H7 (cell line): ENCODE measurements at places on chromosomes 16 and 17.
A peak's percentile ranks its signal among the peaks of the same experiment; 100 is the strongest.

GRCh38 chr17:65109990-65110680, 27.0 kb upstream of the RGS9 start:
- DNase-seq: no peak

DNA sequence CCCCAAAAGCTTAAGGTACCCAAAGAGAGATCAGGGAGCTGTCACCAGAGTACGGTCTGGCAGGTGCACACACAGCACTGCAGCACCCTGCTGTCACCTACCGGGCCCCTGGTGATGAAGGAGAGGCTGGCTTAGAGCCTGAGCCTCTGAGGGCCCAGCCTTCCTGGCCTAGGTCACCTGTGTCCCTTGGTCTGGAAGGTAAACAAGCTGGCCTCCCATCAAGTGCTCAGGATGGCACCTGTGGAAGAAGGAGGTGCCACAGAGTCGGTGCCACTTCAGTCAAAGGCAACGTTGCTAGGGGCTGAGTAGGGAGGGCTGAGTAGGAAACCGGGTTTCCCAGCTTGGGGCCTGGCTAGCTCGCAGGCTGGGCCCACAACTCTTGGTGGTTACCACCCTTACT, 70.7 kb downstream of the COG7 start:
- DNase-seq: no peak

DNA sequence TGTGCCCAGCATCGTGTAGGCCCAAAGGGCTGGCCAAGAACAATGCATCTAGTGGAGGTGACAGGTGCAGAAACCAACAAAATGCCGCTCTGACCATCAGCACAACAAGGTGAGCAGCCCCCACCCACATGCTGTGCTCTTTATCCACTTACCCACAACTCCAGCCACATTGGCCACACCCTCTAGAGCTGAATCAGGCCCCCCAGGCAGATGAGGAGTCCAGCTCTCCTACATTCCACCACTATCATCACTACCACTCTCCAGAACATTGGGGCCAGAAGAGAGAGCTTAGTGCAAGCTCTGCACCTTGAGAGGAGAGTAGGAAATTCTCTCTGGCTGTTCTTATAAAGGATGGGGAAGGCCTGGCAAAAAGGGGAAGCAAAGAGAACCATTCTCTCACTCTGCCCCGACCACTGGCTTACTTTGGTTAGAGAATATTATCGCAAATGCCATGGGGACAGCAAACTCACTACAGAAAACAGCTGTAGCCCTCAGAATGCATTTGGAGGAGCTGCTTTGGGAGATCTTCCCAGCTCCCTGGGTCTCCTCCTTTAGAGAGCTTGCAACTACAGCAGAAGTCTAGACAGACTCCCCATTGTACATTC, 75.0 kb downstream of the TMEM132E start:
- no peak for DNase-seq

DNA sequence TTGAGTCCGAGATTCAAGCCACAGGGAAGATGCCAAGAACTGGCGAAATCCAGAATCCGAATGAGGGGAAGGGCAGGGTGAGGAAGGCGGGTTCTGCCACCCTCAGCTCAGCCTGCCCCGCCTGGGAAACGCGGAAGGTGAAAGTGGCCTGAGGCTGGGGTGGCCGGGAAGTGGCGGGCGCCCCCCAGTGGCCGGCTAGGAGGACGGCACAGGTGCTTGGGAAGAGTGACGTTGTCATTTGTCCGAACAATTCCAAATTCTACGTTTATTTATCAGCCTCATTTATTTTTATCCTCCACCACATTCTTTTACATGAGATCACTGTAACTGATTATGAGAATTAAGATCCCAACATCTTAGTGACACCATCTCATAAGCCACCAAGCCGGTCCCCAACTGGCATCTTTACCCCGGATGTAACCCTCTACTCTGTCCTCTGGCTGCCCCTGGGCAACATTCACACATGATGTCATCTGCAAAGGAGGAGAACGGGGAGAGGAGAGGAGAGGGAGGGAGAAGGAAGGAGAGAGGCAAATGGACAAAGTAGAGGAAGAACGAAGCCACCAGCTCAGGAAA, 21.3 kb downstream of the SRCIN1 start:
- DNase-seq: peak; percentile 95

DNA sequence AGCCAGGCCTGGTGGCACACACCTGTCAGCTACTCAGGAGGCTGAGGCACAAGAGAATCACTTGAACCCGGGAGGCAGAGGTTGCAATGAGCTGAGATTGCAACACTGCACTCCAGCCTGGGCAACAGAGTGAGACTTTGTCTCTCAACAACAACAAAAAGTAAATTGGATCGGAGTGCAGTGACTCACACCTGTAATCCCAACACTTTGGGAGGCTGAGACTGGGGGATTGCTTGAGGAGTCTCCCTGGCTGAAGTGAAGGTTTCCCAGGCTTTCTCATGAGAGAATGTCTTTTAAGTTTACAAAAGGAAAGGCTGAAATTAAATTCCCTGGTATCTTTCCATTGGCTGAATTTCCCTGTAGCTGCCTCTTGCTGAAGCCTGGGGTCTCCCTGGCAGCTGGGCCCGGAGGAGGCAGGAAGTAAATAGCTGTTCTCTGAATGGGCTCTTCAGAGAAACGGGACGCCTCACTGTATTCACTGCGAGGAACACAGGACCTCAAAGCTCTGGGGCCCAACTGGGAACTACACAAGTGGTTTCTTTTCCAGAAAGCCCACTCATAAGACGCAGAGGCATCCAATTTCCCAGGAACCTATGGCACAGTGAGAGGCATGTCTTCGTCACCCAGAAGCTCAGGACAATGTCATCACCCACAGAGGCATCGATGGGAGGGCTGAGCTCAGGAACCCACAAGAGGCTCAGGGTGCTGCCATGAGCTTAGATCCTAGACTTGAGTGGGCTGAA, 77.4 kb upstream of the SMURF2 start:
- no peak for DNase-seq

DNA sequence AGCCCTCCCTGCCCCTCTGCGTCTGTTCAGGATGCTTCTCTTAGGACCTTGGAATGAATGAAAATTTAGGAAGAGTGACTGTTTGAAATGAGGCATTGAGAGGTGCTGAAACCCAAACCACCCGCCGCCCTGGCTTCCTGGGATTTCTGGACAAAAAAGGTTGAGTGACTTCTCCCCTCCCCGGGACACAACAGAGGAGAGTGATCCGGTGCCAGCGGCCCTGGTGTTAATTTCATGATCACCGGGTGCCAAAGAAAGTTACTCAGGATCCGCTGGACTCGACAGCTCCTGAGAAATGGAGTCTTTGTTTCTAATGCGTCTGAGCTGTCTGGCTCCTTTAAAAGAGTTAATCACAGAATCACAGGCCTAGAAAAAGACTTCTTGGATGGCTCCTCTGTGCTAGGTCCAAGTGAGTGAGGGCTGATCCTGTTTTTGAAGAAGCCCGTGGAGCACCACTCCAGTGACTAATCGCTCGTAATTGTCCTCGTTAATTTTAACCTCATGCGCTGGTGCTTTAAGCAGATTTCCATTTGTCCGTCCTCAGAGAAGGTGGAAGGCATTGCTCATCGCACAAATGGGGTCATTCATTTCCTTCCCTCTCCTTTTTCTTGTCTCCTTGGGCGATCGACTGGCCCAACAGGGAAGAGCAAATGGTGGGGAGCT, 144.4 kb upstream of the ZFHX3 start:
- DNase-seq: no peak

DNA sequence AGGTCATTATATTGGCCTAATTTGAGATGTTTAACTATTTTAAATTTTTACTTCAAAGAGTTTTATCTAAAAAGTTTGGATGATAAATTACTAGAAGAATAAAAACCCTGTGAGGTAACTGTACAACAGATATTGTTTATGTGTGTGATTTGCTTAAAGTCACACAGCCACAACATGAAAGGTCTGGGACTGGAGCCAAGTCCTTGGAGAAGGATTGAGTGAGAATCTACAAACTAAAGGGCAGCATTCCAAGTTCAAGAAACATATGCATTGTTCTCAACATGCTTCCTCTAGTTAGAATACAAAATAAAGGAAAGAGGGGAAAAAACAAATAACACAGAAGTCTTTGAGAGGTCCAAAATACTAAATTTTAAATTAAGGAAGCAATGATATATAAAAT, 131.5 kb upstream of the MON1B start:
- no peak for DNase-seq

DNA sequence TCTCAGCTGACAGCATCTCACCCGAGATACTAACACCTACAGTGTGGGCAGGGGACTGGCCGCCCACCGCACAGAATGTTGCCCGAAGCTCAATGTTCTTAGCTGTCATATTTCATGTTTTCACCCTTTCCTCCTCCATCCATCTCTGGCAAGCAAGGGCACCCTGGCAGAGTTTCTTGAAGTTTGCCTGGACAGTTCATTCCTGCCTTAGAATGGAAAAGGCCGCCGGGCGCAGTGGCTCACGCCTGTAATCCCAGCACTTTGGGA, 37.6 kb upstream of the TEX2 start:
- no peak for DNase-seq

DNA sequence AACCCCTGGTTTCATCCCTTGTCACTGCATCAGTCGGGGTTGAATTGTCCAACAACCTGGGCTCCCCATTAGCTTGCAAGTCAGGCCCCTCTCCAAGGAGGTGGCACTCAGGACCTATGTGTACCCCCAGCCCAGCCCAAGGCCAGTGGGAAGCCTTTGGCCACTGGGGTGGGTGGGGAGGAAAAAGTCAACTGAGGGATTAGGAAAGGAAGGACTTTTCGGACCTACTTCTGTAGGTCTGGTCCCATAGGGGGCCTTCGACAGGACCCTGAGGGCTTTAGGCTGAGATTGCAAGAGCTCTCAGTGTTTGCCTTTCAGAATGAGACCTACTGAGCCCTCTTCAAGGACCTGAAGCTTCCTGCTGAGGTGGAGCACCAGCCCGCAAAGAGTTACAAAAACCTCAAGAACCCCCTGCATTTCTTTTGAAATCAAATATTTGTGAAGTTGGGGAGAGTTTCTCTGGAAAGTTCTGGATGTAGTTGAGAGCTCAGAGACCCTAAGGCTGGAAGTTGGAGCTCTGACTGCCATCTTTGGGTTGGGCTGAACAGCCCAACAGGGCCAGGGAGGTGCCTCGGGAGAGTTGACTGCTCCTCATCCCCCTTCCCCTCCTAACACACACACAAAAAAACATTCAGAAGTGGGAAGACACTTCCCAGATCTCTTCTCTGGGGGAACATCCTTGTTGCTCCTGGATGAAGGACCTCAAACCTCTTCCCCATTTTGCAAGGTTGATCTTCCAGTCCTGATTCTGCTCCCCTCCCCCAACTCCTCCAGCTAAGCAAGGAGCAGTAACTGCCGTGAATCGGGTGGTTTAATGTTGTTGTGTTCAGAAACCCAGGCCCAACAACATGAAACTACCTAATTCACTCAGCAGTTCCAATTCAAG, 5.8 kb upstream of the HOXB9 start:
- DNase-seq: no peak

- peak; percentile 71 for DNase-seq
Measured at GRCh38 chr17:34613064-34614019, 34.0 kb downstream of the TMEM132E start.

- peak; percentile 57 for DNase-seq
Measured at GRCh38 chr16:31213877-31214707, at the start of gene TRIM72. TRIM72 (plus strand) TSS chr16:31214119; CDS start chr16:31214739, 620 bp downstream.

DNA sequence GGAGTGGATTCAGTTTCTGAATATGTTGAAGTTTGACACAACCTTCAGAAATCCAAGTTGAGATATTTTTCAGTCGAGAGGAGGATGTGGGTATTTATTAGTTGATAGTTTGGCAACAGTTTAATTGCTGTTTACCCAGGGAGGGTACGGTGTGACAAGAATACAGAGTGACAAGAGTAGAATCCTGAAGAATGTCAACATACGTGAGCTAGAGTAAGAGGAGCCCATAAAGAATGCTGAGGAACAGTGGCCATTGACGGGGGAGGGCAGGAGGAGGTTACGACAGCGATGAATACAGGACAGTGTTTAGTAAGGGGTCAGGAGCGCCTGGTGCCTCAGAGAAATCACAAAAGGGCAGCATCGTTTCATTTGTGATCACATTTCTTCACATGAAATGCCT, 76.5 kb downstream of the AATF start:
- DNase-seq: no peak

GRCh38 chr17:45910667-45911066, 16.3 kb downstream of the MAPT start:
- no peak for DNase-seq

DNA sequence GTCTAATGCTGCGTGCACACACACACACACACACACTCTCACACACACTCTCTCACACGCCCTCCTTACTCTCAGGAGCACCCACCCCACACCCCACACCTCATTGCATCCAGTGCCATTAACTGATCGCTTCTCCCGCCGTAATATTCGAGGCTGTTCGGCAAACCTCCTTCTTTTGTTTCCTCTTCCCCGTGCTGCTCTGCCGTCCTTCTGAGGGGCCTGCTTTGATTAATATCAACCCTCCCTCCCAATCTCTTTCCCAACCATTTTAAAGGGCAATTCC, 156.2 kb upstream of the TNRC6C start:
- DNase-seq: no peak

- peak; percentile 58 for DNase-seq
Measured at GRCh38 chr17:38602956-38603785, 2.6 kb downstream of the SRCIN1 start.

GRCh38 chr17:2207815-2208515, 95.6 kb downstream of the SMG6 start:
- DNase-seq: no peak

GRCh38 chr17:28130472-28130871, 88.0 kb downstream of the NLK start:
- DNase-seq: no peak

- DNase-seq: no peak
Measured at GRCh38 chr16:6777624-6778023, 555.0 kb upstream of the RBFOX1 start.

GRCh38 chr16:81350306-81350615, 35.5 kb downstream of the GAN start:
- no peak for DNase-seq

GRCh38 chr17:21176773-21177395, 37.1 kb downstream of the TMEM11 start:
- peak; percentile 28 for DNase-seq

GRCh38 chr17:58755269-58755576, 431 bp upstream of the PPM1E start:
- no peak for DNase-seq

DNA sequence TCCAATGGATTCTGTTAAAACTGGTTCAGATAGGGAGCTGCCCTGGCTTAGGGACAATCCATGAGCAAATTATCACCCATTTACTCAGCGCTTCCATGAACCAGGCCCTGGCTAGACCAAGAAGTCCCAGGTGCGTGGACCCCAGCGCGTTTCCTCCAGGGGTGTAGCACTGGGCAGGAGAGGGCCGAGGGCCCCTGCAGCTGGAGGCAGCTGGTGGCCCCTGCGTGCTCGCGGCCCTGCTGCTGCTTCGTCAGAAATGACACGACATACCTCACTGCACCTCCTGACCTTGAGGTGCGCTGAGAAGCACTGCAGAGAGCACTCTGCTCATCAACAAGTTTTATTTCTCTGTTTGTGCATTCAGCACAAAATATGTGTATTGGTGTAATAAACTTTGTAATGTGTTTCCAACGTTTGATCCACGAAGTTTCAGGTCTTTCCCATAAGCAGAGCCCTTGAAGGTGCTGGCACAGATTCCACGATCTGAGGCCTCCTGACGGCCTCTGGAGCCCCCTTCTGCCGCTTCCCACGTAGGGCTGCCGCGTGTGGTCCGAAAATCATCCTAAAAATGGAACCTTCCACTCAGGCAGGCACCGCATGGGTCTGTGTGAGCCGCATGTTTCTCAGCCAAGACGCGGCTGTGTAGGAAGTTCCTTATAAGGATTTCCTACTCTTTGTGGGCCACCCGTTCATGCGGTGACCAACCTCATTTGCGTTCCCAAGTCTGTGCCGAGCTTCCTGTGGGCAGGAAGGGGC, 50.8 kb upstream of the ZCCHC14 start:
- DNase-seq: no peak

GRCh38 chr16:9102379-9102778, 10.9 kb downstream of the HAPSTR1 start:
- no peak for DNase-seq
